ENCODE measurements at places on chromosomes 11 and 22.

DNA sequence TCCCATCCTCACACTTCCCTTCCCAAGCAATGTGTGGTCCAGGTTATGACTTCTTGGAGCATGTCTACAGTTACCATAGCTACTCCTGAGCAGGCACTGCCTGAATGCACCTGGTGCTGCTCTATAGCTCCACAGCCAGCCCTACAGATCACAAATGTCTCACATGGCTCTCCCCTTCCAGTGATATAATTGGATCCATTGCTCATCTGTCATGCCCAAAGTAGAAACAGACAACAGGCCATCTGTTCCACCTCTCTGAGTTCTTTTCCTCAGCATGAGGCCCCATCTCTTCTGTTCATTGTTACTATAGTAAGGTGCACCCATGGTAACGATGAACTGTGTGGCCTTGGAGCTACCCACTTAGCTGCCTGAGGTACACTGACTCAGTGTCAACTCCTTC, 320.3 kb upstream of the ZC3H12C start:
- no peak for DNase-seq

DNA sequence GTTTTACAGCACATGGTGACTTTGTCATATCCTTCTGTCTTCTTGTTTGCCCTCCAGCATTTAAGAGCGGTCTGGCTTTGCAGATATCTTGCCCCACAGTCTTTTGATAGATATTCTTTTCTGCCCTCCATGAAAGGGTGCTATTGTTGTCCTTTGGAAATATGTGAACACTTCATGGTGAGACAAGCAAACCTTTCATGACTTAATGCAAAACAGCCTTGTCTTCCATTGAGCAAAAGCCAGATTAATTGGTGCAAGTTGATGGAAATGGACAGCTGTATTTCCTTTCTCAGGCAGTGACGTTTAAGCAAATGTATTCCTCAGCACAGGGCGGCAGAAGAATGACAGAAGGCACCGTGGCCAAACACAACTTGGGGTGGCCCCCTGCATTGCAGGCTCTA, 4.4 kb downstream of the DCPS start:
- DNase-seq: no peak

DNA sequence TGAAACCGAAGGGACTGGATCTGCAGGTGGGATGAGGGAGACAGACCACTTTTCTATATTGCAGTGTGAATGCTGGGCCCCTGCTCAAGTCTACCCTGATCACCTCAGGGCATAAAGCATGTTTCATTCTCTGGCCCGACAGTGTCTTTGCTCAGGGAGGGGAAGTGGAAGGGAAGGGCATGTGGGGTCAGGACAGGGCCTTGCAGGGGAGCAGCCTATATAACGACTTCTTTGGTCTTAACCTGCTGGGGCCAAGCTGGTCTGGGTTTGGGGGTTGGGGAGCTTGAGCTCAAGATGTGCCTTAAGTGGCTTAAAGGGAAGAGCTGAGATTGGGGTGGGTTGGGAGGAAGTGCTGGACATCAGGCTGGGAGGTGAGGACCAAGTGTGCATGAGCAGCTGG, 86.4 kb downstream of the GDPD4 start:
- no peak for DNase-seq

DNA sequence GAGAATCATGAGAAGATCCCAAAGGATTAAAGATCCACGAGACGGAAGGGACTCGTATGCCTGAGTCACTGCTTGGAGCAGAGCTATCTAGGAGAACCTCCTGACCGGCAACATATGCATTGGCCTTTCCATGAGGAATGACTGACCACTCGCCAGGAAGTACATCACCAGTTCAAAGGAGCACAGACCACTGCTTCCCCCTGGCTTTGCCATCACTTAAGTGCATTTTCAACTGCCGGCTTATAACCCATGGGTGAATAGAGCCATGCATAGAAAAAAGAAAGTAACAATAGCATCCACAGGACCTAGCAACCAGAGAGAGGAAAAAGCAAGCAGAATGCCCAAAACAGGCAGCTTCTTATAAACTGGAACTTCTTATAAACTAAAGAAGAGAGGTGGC, 98.3 kb upstream of the ZC3H12C start:
- DNase-seq: no peak

- no peak for DNase-seq
Observed at GRCh38 chr11:125869521-125869920, 17.9 kb upstream of the HYLS1 start.

- no peak for DNase-seq
Observed at GRCh38 chr11:116980136-116980793, 118.0 kb downstream of the SIK3 start.

GRCh38 chr11:11461473-11461872, 108.4 kb upstream of the CSNK2A3 start:
- no peak for DNase-seq

DNA sequence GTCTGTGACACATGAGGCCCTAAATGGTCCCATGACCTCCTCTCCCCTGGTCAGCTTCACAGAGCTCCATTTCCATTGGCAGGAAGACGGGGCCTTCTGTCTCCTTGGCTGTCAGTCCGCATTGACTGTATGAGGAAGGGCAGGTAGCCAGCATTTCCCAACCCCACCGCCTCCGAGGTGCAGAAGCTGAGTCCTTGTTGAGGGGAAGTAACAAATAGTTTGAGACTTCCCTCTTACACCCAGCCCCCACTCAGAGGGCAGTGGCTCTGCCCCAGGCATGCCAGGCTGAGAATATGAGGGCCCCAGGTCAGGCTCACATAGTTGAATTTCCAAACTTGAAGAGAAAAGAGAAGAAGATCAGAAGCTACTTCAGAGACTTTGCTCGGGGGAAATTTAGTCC, 611.1 kb downstream of the BRD1 start:
- DNase-seq: no peak

GRCh38 chr11:47611348-47611794, 17.2 kb upstream of the C1QTNF4 start:
- DNase-seq: peak; percentile 21
